Occipital lobe (tissue), 3 donors: ENCODE measurements at places on chromosomes 12 and 14. TPM values are rescaled to one million over a fixed set of nuclear protein-coding genes. Genes with fewer than 3 reads are reported as not detected.

The TEX52 gene
- total RNA-seq, result not detected

The ACSM4 gene
- total RNA-seq, result not detected

The FAM90A1 gene
- 0.16 TPM for total RNA-seq

The ADCY4 gene
- total RNA-seq, result 1.4 TPM
